ENCODE measurements at places on chromosomes 6 and 20.

DNA sequence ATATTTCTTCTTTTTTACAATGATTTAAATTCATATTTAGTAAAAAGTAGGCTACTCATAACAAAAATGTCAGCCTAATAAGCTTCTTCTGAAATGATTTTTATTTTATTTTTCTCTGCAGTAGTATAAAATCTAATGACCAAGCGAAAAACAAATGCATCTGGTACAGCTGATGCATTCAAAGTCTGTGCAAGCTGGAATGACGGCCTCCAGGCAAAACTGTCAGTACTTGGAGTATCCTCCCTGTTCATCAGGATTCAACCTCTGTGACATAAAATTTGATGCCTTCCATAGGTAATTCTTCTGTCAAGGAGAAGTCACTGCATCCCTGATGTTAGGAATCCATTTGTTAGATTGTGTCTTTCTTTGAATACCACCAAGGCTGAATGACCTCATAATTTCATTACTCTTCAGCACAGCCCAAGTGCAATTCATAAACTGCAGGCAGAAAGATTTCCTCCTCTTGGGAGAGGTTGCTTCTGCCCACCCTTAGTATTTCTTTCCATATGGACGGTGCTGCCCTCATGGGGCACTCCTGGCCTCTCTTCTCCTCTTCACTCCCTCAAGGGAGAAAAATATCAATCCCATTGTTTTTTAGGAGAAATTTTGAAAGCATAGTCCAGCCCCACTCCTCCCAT lies 146.4 kb upstream of the STXBP5 start:
- DNase-seq, result no peak

- DNase-seq, result no peak
Observed at GRCh38 chr6:36805096-36805797, 34.0 kb downstream of the CPNE5 start.

DNA sequence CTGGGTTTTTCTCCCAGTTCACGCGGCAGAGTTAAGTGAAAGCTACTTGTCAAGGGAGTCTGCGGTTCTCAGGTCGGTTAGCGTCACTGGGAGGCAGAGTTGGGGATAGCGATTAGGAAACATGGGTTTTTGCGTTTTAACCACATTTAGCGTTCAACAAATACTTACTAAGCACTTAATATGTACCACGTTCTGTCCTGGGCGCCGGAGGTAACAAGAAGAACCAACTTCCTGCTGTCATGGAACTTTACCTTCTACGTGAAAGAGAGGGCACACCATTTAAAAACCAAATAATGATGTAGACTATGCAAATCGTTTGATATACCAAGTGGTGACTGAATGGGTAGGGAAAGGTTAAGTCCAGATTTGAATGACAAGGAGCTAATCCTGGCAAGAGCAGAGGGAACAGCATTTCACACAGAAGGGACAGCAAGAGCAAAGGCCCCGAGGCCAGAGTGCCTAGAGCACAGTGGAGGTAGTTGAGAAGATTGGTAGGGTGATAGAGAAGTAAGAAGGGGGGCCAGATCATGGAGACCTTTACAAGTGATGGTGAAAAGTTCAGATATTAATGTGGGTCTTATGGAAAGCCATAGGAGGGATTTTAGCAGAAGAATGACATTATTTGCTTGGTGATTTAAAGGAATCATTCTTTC lies 744 bp downstream of the RIOK1 start:
- no peak for DNase-seq

DNA sequence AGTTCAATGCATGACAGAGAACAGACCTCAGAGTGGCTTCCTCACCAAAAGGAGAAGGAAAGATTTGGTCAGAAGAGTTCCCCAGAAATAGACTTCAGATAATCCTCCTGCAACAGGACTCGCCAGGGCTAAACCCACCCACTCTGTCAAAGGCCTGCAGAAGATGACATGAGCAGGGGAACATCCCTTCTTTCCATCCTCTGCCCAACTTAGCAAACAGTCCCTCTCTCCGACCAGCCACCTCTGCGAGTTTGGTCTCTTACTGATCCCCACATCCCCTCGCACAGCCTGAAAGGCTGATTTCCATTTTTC lies 7.5 kb downstream of the NFATC2 start:
- no peak for DNase-seq

GRCh38 chr6:37669306-37669705 lies 28.4 kb downstream of the MDGA1 start:
- no peak for DNase-seq

DNA sequence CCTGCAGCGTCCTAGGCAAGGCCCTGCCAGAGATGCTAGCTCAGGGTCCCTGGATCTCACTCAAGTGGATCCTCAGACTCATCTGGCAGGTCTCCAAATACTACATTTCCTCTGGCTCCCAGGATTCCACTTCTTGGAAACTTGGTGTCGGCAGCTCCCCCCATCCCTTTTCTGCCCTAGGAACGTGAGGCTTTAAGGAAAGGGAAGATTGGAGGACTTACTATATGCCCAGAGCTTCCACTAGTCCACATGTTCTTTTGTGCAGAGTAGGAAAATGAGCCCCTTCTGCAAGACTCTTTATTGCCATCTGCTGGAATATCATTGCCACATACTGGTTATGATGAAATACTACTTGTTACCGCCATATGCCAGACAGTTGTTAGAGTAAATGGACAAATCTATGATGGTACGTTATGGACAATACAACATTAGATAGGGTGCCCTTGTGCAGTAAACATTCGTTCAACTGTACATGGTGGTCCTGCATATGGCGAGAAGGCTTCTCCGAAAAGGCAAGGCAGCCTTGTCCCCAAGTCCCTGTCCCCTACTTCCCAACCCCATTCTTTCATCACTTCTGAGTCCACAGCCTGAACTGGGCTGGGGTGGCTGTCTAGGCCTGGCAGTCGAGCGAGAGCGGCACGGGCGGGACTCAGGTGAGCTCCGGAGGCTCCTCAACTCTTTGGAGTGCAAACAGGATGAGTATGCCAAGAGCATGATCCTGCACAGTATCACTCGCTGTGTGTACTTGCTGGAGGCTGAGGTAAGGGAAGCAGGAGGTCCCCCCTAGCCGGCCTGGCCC lies 780 bp downstream of the ARMC12 start:
- peak; percentile 79 for DNase-seq

DNA sequence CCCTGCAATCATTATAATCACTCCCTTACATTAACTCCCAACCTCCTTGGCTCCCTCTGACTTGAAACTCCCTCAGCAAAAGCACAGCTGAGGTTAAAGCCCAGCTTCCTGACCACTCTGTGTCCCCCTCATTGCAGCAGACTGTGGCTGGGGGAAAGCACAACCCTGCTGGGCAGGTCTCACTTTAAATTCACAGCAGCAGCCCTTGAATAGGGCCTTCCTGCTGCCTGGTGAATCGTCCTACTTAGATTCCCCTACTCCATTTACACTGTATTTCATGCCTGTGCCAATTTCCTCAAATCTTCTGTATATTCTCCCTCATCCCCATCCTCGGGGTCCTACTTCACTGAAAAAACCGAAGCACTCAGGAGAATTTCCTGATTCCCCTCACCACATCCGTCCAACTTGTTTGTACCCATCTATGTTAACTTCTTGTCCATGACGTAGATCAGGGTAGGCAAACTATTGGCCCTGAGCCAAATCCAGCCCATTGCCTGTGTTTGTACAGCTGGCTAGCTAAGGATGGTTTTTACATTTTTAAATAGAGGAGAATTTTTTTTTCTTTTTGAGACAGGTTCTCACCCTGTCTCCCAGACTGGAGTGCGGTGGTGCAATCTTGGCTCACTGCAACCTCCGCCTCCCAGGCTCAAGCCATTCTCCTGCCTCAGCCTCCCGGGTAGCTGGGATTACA lies 31.5 kb upstream of the GCM1 start:
- peak; percentile 83 for DNase-seq

DNA sequence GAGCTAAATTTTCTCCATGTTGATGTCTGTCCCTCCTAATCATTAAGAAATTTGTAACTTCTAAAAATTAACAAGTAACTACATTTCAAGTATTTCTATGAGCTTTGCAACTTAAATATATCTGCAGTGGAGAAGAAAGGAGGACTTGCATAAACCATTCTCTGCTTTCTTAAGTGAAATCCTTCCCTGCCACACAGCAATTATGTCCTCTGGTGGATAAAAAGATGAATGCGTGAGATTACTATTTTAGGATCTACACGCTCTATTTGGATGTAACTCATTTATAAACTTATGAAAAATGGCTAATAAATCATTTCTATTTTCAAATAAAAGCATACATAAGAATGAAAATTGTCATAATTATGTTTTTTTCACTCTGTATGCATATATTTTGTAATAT lies 338.0 kb upstream of the PTCHD4 start:
- no peak for DNase-seq

DNA sequence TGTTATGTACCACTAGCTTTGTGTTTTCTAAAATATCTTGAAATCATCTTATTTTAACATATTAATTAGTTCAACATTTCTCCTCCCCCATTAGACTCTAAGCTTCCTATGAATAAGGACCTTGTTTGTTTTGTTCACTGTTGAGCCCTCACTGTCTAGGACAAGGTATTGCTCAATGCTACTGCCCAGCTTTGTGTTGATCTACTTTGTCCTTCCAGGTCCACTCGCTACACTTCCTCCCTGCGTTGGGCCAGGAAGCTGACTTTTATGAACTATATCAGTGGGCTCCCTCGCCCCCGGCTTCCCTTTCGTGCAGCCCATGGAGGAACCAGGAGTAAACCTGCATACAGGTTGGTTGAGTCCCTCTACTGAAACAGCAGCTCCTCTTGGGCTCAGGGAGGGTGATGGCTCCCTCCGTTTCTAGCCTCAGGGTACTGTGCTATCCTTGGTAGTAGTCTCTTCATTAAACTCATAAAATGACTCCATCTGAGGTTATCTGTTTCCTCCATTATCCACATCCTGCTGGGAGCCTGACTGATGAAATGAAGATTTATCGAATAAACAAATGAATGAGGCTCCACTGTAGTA lies 272.5 kb downstream of the CLIC5 start:
- no peak for DNase-seq

DNA sequence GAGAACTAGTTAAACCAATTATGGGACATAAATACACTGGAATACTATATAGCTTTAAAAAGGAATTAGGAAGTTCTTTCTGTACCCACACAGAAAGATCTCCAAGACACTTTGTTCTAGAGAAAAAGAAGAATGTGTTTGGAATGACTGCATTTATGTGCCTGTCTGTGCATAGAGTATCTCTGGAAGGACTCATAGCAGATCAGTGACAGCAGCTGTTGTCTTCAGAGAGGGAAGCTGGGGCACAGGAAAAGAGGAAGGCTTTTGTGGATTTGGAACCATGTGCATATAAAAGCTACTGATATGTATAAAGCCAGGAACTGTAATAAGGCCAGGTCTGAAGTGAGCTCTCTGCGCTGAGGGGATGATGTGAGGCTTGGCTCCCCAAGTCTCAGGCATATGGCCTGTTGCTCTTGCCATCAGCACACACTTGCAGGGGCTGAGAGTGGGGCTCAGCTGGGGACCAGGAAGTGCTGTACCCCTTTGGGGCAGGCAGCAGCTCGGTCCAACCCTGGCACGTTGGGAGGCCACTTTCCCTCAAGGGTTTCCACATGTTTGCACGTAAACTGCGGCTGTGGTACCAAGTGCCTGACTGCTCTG lies 31.8 kb upstream of the CCDC167 start:
- no peak for DNase-seq

DNA sequence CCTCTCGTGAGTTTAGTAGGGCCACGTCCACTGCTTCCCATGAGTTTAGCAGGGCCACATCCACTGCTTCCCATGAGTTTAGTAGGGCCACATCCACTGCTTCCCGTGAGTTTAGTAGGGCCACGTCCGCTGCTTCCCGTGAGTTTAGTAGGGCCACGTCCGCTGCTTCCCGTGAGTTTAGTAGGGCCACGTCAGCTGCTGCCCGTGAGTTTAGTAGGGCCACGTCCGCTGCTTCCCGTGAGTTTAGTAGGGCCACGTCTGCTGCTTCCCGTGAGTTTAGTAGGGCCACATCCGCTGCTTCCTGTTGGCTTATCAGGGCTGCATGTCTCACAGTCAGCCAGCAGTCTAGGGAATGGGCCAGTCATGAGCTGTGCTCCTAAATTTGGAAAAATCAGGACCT lies 113.7 kb upstream of the QKI start:
- DNase-seq, result no peak

- DNase-seq, result peak; percentile 3
Observed at GRCh38 chr6:33589731-33590530, 9.9 kb upstream of the BAK1 start.

DNA sequence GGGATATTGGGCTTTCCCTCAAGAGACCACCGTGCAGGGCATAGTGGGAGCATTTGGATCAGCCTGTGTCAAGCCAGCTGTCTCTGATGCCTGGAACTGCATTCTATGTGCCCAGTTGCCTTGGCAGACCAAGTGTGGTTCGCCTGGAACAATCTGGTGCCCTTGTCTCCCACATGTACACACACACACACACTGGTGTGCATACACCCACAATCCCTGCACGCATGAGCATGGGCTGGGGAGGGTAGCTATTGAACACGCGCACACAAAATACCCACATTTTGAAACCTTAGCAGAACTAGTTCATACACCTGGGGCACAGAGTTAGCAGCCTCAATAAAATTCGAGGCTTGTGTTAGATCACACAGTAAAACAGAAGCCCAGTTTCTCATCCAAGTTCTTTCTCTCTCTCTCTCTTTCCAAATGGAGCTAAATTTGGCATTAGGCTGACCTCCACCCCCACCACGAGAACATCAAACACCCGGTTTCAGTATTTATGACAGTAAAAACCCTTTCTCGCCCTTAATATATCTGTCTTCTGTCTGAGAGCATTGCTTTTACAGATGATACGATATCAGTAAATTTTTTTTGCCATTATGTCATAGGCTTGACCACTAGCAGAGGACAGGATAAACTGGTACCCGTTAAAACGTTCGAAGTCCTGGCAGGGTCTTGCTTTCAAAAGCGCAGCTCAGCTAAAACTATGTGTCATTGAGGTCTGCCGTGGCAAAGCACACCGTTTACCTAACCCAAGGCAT lies 18.2 kb upstream of the NFATC2 start:
- DNase-seq, result no peak
